Suppressor macrophage treated with lipopolysaccharide for 1 hour (primary cell): ENCODE measurements at places on chromosomes 3 and 15.

DNA sequence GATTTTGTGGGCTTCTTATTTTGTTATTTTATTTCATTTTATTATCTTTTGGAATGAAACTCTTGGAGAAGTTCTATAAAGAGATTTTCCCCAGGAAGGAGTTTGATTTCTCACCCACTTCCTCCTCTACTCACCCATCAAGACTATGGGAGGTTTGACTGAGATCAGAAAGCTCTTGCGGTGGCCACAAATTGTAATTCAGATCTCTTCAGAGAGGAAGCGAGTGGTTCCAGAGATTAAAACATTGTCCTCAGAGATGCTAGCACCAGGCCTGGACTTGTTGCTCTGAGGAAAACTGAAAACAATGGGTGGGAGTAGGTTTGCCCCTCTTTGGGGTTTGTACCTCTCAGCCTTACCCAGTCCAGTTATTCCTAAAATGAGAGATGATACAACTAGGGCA lies 8.1 kb upstream of the MUC13 start:
- DNase-seq, result no peak

- DNase-seq, result no peak
These were observed 49.9 kb downstream of the ALDH1A2 start for GRCh38 chr15:58015565-58015964.

DNA sequence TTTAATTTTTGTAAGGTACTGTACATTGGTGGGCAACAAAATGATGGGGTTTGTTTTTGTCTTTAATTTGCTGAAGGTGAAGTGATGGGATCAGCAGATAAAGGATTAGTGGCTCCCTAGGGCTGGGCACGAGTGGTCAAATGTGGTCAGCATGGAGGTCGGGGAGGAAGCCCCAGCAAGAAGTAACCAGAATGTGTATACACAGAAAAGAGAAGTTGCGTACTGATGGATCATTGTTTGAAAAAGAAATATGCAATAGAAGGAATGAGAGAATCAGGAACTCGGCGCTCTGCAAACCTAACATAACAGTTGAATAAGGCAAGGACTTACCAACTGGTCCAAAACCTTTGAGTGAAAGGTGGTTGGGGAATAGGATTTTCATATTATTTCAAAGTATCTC lies 1.5 kb downstream of the TMOD2 start:
- DNase-seq, result peak; percentile 66

- no peak for DNase-seq
These were observed 18.2 kb downstream of the C15orf62 start for GRCh38 chr15:40787991-40788390.

GRCh38 chr3:33687406-33688010 lies 30.5 kb downstream of the CLASP2 start:
- DNase-seq, result no peak

DNA sequence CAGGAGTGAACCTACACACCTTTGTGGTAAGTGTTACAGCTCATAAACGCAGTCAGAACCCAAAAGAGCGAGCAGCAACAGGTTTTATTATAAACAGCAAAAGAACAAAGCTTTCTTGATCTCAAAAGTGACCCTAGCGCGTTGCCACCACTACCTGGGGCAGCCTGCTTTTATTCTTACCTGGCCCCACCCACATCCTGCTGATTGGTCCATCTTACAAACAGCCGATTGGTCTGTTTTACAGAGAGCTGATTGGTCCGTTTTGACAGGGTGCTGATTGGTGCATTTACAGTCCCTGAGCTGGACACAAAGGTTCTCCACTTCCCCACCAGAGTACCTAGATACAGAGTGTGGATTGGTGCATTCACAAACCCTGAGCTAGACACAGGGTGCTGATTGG lies 143.1 kb downstream of the ARRDC4 start:
- DNase-seq, result no peak

DNA sequence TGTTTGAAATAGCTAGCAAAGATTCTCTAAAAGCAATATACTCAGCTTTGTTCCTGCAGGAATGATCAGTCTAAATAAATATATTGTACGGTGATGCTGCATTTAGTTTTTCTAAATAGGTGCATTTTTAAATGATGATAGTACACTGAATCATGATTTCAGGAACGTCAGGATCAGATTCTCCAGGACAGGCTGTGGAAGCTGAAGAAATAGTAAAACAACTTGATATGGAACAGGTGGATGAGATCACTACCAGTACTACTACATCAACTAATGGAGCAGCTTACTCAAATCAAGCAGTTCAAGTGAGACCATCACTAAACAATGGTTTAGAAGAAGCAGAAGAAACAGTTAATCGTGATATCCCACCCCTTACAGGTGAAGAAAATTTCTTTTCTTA lies 46.3 kb upstream of the EIF3J start:
- DNase-seq, result no peak

GRCh38 chr15:90038632-90039095 lies 37.5 kb downstream of the ZNF710 start:
- DNase-seq, result no peak

- DNase-seq, result no peak
These were observed 8.7 kb upstream of the ACAP2 start for GRCh38 chr3:195451373-195452015.

DNA sequence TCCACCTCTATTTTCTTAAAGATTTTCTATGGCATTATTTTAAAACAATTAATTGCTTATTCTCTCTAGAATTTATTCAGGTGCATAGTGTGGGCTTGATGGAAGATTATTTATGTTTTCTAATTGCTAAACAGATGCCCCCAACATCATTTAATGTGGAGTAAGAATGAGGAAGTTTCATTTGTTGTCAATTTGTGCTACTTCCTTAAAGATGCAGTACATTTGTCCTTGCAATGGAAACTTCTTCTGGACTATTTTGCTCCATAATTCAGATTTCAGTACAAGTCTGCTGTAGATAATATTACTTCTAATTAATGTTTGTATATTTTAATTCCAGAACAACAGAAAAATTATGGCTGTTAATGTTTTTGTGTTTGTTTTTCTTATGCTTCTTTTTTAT lies 104.8 kb downstream of the TGFBR2 start:
- DNase-seq, result peak; percentile 46

DNA sequence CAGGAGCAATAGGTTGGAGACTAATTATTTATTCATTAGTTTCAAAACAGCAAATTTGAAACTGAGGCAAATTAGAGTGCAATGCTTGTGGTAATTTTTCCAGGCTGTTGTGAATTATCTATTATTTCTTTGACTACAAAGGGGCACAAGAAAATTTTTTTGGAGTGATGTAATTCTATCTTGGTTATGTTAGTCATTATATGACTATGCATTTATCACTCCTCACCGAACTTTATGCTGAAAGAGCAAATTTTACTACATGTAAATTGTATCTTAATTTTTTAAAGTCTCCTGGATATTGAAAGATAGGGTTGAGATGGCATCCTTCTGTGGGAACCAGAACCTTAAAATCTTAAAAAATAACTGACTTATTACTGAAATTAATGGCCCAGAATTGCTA lies 320.0 kb upstream of the ROBO1 start:
- no peak for DNase-seq

GRCh38 chr3:108022256-108023150 lies 68.3 kb downstream of the CD47 start:
- no peak for DNase-seq

DNA sequence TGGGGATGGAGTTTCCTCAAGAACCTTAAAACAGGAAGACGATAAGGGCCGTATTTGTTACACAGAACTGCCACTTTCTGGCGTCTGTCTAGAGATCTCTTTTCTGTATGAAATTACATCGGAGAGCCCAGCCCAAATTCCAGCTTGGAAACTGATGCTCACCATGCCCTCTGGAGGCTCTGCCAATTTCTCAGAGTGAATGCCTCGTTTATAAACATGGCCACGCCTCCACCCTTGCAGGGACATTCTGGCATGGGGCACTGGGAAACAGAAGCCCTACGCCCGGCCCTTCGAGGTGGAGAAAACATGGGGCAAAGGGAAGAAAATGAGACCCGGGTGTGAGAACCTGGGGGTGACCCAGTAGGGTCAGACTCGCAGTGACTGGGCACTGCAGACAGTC lies 53.4 kb upstream of the SEC13 start:
- DNase-seq, result no peak

DNA sequence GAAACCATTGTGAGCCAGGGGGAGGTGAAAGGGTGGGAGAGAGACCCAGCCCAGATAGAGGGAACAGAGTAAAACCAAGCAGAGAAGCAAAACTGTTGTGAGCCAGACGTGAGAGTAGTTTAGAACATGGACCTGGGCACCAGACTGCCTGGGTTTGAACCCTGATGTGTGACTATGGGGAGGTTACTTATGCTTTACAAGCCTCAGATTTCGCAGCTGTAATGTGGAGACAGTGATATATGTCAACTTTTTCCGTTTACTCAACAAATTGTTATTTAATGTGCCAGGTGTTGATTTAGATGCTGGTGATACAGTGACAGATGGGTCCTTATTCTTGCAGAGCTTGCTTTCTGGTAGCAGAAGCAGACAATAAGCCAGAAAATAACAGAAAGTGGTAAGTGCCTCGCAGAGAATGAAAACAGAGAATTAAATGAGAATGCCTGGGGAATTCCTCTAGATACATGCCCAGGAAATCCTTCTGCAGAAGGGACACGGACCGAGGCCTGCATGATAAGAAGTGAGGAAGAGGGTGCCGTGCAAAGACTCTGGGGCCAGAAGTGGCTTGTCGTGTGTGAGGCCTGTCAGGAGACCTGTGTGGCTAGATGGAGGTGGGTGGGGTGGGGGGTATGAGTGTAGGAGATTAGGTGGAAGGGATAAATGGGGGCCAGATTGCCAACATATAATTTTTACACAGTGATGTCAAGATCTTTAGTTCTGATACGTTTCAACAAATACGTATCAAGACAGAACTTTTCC lies 15.0 kb downstream of the KAT2B start:
- DNase-seq, result no peak

DNA sequence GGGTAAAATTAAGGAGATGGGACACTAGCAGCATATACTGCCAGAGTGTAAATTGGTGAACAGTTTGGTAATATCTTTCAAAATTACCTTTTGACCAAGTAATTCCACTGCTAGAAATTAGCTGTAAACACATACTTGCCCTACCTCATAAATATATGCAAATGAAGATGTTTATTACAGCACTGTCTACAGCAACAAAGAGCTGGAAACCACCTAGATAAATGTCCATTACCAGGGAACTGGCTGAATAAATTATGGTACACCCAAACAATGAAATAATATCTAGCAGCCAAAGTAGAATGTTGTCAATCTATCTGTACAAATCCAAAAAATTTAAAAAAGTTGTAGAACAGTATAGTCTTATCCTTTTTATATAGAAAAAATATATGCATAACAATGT lies 105.9 kb upstream of the FAM3D start:
- no peak for DNase-seq

DNA sequence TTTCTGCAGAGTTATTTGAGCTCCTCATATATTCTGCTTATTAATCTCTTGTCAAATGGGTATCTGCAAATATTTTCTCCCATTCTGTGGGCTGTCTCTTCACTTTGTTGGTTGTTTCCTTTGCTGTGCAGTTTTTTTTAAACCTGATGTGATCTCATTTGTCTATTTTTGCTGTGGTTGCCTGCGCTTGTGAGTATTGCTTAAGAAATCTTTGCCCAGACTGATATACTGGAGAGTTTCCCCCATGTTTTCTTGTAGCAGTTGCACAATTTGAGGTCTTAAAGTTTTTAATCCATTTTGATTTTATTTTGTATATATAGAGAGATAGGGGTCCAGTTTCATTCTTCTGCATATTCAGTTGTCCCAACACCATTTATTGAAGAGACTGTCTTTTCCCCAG lies 102.3 kb downstream of the POLQ start:
- DNase-seq, result no peak

DNA sequence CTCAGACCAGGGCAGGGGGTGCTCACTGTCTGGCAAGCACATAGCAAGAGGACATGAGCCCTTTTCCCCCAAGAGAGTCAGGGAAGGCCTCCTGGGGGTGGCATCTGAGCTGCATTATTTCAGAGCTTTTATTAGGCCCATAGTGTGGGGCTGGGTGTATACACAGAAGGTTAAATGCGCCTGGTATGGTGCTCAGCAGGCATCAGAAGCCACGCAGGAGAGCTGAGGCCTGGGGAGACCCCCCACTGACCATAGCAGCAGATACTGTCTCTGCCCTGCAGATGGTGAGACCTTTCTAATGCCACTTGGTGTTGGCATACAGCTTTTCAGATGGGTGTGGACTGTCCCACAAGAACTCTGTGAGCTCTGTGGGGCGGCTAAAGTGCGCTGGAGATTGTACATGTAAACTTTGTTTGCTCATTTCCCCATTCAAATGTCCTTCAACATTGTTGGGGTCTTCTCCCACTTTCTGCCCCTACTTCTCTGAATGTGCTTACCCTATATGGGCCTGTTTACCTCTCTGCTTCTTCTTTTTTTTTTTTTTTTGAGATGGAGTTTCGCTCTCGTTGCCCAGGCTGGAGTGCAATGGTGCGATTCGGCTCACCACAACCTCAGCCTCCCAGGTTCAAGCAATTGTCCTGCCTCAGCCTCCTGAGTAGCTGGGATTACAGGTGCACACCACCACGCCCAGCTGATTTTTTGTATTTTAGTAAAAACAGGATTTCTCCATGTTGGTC lies 62.2 kb downstream of the CDC25A start:
- DNase-seq, result no peak

DNA sequence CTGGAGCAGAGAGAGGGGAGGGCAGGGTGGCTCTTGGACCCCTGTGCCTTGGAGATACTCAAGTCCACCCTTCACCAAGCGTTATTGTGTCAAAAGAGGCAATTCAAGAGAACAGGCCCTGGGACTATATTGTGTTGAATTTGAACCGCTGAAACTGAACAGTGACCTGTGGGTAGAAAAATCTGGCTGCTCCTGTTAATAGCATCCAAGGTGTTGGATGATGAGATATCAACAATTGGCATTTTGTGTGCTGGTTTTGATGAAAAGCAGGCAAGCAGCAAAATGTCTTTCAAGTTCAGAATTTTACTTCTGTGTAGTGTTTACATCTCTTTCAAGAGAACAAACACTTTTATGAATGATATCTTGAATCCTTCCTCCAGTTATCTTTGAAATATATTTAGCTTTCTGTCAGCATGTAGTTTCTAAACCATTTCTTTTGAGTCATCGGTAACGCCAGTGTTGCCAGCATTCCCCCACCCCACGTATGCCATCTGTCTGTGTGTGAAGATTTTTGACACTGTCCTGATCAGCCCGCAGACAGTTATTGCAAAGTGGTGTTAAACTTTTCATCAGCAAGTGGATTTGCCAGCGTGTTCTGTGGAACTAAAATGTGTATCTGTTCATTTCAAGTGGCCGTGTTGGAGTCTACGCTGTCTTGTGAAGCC lies 34.8 kb downstream of the PDHB start:
- no peak for DNase-seq

GRCh38 chr3:73225146-73225855 lies 163.8 kb downstream of the EBLN2 start:
- no peak for DNase-seq
